Uterus (tissue), 4 donors: ENCODE measurements at places on chromosomes 1 and 21. TPM values are rescaled to one million over a fixed set of nuclear protein-coding genes. Genes with fewer than 3 reads are reported as not detected.

GRCh38 chr1:112396653-112397471 lies 848 bp downstream of the CTTNBP2NL start:
- DNase-seq, result no peak

Gene LDLRAD1
- total RNA-seq, result 1.2 TPM

- DNase-seq, result no peak
These were observed 199.9 kb downstream of the LYPLAL1 start for GRCh38 chr1:219373616-219373935.

DNA sequence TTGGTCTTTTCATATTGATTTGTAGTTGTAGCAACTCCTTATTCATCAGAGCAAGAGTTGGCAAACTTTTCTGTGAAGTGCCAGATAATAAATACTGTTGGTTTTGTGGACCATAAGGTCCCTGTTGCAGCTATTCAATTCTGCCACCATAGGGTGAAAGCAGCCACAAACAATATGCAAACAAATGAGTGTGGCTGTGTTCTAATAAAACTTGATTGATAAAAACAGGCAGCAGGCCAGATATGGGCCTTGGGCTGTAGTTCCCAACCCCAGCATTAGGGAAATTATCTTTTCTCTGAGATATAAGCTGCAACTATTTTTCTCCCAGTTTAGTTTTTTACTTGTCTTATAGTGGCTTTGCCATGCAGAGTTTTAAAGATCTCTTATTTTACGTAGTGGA lies 469.2 kb downstream of the SMYD3 start:
- DNase-seq, result no peak

Gene CELA3B
- not detected for total RNA-seq

DNA sequence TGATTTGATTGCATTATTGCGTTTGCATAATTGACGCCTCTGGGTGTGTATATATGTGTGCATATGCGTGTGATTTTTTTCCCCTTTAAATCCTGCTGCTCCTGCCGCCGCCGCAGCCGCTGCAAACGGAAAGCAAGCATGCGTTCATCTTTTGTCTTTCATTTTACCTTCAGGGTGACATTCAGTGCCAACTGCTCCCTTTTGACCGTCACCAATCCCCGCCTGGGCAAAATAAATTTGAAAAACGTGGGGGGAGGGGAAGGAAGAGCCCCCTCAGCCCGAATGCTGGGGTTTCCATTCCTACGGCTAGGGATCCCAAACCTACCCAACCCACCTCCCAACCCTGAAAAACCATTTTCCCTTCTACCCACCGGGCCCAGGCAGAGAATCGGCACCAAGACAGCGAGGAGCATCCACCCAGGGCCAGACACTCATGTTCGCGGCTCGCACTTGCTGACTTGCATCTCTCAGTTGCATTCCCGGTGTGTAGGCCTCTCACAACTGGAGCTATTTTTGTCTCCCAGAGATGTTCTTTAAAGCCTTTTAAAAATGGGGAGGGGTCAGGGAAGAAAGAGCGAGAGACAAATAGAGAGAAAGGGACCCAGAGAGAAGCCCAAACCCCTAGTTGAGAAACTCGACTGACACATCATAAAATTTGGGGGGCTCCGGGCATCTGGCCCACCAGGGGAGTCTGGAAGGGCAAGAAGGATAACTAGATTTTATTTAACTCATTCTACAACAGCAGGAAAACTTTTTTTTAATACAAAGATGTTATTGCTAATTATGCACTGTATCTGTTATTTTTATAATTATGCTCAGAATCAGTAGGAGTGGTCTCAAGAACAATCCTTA lies 367.1 kb upstream of the ESRRG start:
- DNase-seq, result no peak

GRCh38 chr1:161216945-161217712 lies 2.0 kb downstream of the FCER1G start:
- DNase-seq, result no peak

DNA sequence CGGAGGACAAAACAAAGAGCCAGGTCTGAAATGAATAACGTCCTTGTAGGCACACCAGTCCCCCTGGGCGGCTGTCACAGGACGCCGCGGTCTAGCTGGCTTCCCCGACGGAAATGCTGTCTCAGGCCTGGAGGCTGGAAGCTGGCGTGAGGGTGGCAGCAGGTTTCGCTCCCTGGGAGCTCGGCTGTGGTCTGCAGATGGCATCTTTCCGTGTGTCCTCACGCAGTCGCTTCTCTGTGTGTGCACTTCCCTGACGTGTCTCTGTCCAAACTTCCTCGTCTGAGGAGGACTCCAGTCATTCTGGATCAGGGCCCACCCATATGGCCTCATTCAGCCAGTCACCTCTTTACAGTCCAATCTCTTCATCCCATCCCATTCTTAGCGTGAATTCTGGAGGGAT lies 14.2 kb downstream of the TNFRSF14 start:
- no peak for DNase-seq

- no peak for DNase-seq
These were observed 11.5 kb downstream of the BCAR3 start for GRCh38 chr1:93670141-93670540.

DNA sequence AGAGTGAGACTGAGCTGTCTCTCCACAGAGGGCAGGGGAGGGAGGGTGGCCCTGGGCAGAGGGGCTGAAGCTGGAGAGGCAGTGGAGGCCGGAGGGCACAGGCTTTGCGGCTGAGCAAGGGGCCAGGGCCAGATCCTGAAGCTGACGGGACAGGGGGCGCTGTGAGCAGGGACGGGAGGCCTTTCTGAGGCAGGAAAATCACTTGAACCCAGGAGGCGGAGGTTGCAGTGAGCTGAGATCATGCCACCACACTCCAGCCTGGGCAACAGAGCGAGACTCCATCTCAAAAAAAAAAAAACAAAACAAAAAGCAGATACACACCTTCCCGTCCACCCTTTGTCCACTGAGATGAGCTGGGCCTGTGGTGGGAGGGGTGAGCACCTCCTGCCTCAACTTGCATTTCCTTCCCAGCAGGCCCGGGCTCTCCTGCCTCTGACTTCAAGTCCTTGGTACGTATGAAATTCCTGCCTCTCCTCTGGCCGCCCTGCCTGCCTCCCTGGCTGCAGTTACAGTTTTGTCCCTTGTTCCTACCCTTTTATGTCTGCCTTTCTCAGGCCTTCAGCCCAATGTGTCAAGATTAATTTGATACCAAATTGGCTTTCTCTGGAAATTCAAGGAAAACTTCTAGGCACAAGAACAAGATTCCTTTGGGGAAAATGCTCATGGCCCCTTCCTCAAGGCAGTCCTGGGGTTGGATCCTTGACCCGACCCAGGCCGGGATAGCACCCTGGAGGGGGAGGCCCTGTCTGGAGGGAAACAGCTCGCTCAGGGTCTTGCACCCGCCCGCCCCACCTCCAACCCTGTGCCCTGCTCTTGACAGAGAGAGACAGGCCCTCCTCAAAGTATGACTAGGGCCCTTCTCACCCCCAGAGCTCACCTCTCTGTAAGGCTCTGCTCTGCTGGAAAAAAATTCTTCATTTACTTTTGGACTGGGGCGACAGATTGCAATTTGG lies 11.2 kb upstream of the ADAMTSL4 start:
- no peak for DNase-seq

- peak; percentile 92 for DNase-seq
These were observed at the start of gene EIF2D for GRCh38 chr1:206612129-206612876. TSS of gene EIF2D (minus strand) at chr1:206612465. CDS start at chr1:206612342, 123 bp downstream.

DNA sequence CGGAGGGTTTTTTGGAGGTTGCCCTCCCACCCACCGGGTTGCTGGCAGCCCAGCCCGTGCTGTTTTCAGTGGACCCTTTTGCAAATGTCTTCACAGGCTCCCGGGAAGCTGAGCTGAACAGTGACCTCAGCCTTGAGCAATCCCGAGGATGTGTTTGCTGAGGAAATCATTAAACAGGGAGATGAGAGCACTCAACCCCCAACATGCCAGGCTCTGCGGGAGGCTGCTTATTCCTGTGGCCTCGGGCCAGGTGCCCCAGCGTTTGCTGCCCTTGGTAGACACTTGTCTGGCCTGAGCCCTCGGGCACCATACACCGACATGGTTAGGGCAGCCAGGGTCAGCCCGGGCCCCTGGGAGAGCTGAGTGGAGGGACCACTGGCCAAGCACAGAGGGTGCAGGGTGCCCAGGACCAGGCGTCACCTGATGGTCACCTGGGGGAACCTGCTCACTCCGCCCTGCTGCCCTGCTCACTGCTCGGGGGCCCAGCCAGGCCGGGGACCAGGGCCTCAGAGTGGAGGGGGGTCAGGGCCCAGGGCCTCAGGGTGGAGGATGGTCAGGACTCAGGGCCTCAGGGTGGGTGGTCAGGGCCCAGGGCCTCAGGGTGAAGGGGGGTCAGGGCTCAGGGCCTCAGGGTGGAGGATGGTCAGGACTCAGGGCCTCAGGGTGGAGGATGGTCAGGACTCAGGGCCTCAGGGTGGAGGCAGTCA lies 42.5 kb upstream of the POFUT2 start:
- peak; percentile 70 for DNase-seq

DNA sequence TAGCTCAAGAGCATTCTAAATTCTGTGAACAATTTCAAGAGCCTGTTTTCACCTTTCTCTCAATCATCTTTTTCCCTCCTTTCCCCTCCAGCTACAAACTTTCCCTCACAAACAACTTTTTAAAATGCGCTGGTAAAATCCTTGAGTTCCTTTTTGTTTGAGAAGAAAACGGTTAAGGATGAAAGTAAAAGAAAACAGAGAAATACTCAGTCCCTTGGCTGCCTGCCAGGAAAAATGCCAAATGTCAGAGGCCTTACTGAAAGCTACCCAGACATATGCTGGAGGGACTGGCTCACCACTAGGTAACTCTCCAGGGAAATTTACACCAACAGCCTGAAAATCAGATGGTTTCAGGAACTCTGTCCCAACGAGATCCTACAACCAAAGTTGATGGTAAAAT lies 11.0 kb upstream of the SERBP1 start:
- peak; percentile 28 for DNase-seq

DNA sequence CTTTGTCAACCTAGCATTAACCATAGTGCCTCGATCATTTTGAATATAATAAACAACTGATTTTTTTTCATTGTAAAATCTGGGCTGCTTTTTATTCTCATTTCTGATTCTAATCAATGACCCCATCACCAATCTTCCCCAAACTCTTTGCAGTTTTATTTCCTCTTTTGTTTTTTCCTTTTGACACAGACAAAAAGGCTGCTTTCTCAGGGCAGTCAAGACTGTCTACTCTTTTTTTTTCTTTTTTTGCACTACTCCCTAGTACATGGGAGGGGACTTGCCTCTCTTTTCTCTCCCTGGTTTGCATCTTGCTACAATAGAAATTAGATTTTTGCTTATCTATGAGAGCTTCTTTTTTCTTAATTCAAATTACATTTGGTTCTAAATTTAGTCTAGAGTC lies 987.9 kb downstream of the ADGRL2 start:
- no peak for DNase-seq

- DNase-seq, result no peak
These were observed 7.8 kb upstream of the PTPRF start for GRCh38 chr1:43522776-43523480.

- DNase-seq, result no peak
These were observed 55.9 kb upstream of the ATP5PO start for GRCh38 chr21:33971492-33972013.

- no peak for DNase-seq
These were observed 72.1 kb downstream of the SKI start for GRCh38 chr1:2300004-2300771.

DNA sequence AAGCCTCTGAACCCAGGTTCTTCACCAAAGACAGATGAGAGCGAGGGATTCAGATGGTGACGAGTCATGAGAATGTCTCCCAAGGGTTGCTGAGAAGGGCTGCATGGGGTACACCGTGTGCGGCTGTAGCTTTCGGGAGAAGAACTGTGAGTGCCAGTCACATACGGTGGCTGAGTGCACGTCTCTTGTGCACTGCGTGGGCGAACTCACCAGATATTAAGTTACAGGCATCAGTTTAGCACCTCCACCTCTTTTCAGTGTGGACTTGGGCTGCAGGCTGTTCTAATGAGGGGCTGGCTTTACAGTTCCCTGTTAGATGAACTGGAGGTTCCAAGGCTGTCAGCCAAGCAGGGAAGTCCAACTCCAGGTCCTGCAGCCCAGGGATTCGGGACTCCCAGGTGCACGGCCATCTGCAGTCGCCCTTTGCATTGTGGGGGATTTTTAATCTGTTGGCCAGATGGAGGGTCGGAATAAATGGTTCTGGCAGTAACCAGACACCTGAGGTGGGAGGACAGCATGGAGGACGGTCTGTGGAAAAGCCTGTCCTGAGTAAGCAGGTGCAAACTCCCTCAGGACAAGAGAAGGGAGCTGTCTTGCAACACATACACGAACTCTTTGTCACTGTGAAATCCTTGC lies 26.5 kb upstream of the AVPR1B start:
- no peak for DNase-seq

DNA sequence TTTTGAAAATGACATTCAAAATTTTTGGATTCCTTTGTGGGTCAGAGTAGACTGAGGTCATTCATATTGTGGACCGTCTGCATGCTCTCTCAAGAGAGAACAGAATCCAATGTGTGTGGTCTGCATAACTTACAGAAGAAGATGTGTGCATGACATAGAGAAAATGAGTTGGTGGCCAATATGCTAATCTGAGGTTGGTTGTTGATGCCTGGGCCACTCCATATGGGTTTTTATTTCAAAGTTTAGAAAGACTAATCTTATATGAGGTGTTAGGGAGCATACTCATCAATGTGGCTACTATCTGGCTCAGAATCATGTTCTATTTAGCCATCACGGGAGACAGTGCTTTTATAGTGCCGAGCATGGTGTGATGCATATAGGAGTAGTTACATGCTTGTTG lies 18.2 kb downstream of the NTNG1 start:
- DNase-seq, result no peak

GRCh38 chr1:154207262-154207661 lies 1.1 kb upstream of the CFAP141 start:
- no peak for DNase-seq

DNA sequence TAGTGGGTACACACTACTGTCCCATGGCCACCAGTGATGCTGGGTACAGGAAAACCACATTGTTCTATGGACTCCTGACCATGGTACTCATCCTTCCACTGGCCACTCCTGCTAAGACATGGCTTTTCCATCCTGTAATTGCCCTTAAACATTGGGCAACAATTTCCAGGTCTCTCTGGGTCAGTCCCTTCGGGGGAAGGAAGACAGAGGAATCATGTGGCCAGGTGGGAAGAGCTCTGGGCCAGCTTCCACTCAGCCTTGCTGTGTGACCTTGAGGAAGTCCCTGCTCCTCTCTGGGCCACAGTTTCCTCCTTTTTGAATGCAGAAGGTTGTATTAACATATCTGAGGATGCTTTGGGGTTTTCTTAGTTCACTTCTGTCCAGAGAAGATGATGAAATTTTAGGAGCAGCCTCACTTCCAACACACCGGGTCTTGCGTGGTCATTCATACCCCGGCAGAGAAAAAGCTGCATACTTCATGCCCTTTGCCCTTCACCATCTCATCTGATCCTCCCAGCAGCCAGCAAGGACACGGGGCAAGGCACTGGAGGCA lies 50.8 kb downstream of the SRRM1 start:
- no peak for DNase-seq

GRCh38 chr1:204089044-204089751 lies 16.3 kb downstream of the SOX13 start:
- peak; percentile 86 for DNase-seq

DNA sequence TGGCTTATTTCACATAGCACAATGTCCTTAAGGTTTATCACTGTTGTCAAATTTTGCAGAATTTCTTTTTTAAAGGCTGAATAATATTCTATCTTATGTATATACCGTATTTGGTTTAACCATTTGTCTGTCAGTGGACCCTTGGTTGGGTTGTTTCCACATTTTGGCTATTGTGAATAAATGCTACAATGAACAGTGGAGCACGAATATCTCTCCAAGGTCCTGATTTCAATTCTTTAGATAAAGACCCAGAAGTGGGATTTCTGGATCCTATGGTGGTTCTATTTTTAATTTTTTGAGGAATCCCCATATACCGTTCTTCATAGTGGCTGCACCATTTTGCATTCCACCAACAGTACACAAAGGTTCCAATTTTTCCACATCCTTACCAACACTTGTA lies 5.8 kb upstream of the ZBTB17 start:
- no peak for DNase-seq

Gene IL19
- total RNA-seq, result not detected
